ENCODE measurements at places on chromosomes 5 and 9. TPM values are rescaled to one million over a fixed set of nuclear protein-coding genes. Genes with fewer than 3 reads are reported as not detected.

- H3K36me3 ChIP-seq = no peaks in the 10 kb centered on the region
- no peaks in the 10 kb centered on the region for H3K27me3 ChIP-seq
- no peaks in the 10 kb centered on the region for H3K4me1 ChIP-seq
- no peak for DNase-seq
Observed at GRCh38 chr5:9851458-9851857, 221.3 kb upstream of the TAS2R1 start.

GRCh38 chr5:117195076-117195475 lies 620.5 kb upstream of the SEMA6A start:
- no peaks in the 10 kb centered on the region for H3K27me3 ChIP-seq
- no peaks in the 10 kb centered on the region for H3K4me1 ChIP-seq
- no peak overlapping the region for H3K4me3 ChIP-seq
- DNase-seq = no peak
- no peak overlapping the region for H3K27ac ChIP-seq
- H3K36me3 ChIP-seq = no peaks in the 10 kb centered on the region

DNA sequence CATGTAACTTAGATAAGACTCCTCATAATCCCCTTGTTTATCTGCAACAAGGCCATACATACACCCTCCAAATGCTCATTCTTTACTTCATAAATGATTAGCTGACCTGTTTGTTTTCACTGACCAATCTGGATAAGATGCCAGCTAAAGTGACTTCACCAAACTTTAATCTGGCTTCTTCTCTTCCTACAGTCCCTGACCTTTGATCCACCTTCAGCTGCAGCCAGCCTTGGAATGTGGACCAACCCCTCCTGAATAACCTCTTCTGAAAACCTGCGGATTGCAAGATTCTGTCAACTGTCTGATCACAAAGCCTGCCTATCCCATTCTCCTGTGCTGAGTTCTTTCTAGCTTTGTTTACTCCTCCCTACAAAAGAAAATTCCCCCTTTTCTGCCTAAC lies 476.8 kb downstream of the LRRC70 start:
- no peak for DNase-seq
- no peaks in the 10 kb centered on the region for H3K27me3 ChIP-seq
- no peaks in the 10 kb centered on the region for H3K36me3 ChIP-seq
- H3K27ac ChIP-seq = no peak overlapping the region
- no peaks in the 10 kb centered on the region for H3K4me1 ChIP-seq

DNA sequence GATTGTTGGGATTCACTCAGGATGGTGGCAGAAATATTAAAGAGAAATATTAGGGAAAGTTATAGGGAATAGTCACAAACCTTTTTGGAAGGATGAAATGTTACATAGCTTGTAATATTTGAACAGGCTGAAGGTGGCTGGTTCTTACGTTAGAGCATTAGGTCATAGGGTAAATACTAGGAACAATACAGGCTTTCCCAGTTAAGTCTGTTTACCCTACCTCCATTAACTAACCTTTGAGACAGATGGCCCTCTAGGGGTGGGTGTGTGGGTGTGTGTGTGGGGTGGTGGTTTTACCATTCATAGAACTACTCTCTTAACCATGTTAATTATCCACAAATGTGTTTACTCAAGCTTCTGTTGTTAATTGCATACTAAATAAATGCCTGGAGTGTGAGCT lies 94.3 kb upstream of the STK32A start:
- no peaks in the 10 kb centered on the region for H3K4me1 ChIP-seq
- no peaks in the 10 kb centered on the region for H3K27me3 ChIP-seq

- H3K4me1 ChIP-seq = no peaks in the 10 kb centered on the region
- no peaks in the 10 kb centered on the region for H3K36me3 ChIP-seq
- no peak for DNase-seq
- no peak overlapping the region for H3K4me3 ChIP-seq
Observed at GRCh38 chr5:145980718-145981117, 44.3 kb downstream of the SH3RF2 start.

DNA sequence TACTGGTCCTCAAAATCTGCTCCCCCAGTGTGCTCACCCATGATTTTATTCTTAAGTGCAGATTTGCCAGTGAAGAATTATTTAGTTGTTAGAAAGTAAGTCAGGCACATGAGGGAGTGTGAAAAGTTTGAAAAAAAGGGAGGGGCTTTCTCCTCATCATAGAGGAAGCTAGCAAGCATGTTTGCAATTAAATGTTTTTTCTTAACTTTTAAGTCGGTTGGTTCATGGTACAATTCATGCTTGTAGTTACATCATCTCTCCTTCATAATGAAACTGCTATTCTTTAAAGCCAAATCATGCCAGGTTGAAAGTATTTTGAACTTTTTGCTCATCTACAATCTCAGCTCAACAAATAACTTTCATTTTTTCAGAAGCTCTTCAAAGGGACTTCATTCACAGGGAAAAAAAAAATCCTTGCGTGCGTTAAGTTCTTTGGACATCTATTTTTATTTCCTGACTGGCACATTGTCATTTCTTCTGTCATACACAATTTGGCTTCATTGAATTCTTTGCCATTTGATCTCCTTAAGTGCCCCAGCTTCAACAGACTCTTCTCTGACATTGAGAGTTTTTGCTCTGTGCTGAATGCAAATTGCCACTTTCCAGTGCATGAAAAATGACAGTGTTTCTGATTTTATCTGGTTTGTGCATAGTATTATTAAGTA lies 456.9 kb downstream of the TMEM232 start:
- no peaks in the 10 kb centered on the region for H3K36me3 ChIP-seq
- no peaks in the 10 kb centered on the region for H3K4me1 ChIP-seq
- no peak overlapping the region for H3K27ac ChIP-seq
- no peaks in the 10 kb centered on the region for H3K27me3 ChIP-seq
- H3K4me3 ChIP-seq = no peak overlapping the region
- DNase-seq = no peak

DNA sequence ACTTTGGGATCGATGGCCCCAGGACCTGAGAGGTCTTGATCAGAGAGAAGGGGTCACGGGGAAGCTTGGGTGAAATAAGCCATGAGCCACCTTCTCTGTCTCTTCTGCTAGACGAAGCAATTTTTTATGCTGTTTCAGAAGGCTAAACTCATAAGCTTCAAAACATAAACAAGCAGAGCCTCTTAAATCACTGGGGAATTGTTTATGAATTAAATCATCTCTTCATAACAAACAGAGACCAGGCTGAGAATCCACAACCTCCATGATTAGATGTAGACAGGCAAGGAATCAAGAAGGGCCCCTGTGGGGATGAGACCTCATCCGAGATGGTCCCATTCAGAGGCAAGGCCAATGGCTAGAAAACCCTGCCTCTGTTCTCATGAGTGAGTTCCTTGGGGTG lies 21.7 kb upstream of the TCOF1 start:
- no peak overlapping the region for H3K27ac ChIP-seq
- DNase-seq = no peak
- H3K27me3 ChIP-seq = no peaks in the 10 kb centered on the region
- H3K36me3 ChIP-seq = no peaks in the 10 kb centered on the region
- no peaks in the 10 kb centered on the region for H3K4me1 ChIP-seq

- H3K36me3 ChIP-seq = no peaks in the 10 kb centered on the region
- peak; percentile 76 for DNase-seq
- H3K27ac ChIP-seq = peak overlapping the region; percentile 50
Observed at GRCh38 chr5:176543428-176544182, 5.5 kb upstream of the CDHR2 start.

- H3K27ac ChIP-seq = peak overlapping the region; percentile 83
- H3K36me3 ChIP-seq = no peaks in the 10 kb centered on the region
- peaks cover 20% of the 10 kb centered on the region for H3K4me1 ChIP-seq
- peak; percentile 87 for DNase-seq
- H3K4me3 ChIP-seq = peak overlapping the region; percentile 82
- H3K27me3 ChIP-seq = no peaks in the 10 kb centered on the region
Observed at GRCh38 chr9:137095664-137096517, 9.1 kb downstream of the MAN1B1 start.

GRCh38 chr9:135087489-135087792 lies at the start of gene OLFM1:
Gene OLFM1, plus strand, starts transcription at chr9:135087668. Its CDS starts 322 bp downstream, at chr9:135087990.
- no peaks in the 10 kb centered on the region for H3K36me3 ChIP-seq
- H3K4me1 ChIP-seq = peaks cover 6% of the 10 kb centered on the region

DNA sequence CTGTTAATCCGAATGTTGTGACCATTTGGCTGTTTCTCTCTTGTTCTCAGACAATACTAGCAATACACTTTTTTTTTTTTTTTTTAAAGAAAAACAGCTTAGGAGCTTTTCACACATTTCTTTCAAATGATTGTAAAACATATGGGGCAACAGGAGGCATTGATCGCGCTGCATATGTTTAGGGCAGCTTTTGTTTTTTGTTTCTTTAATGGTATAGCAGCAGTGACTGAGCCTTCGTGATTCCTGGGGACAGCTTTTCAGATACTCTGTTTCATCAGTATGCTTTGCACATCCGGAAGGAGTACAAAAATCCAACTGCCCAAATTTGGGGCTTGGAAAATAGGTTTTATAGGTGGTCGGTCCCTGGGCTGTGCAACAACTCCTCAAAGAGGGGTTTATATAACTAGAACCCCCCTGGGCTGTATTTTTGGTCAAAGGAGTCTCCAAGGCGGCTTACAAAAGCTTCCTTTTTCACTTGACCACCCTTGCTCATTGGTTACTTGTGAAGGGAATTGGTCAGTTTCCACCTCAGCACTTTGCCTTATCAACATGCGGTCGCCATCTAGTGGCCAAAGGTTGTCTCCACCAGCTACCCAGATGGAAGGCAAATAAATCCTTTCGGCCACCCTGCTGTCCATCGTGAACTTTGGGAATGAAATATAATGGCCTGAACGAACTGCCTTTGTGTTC lies 91.8 kb downstream of the PDE6A start:
- no peak overlapping the region for H3K4me3 ChIP-seq
- DNase-seq = peak; percentile 68
- H3K27me3 ChIP-seq = no peaks in the 10 kb centered on the region
- H3K4me1 ChIP-seq = peaks cover 3% of the 10 kb centered on the region
- H3K36me3 ChIP-seq = no peaks in the 10 kb centered on the region

DNA sequence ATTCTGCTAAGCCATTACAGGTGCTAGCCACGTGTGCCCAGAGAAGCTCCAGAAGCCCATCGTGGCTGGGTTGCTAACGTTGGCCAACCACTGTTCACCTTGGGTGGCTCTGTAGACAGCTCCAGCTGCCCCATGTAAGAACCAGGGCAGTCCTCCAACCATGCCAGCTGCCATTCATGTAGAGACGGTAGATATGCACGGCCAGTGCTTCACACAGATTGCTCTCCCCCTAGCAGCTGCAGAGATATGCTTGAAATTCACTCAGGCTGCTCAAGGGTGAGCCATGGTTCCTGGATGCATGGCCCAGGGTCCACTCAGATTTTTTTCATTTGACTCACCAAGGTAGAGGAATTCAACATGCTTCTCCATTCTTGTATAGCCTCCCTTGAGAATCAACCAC lies 31.0 kb downstream of the GADD45G start:
- no peaks in the 10 kb centered on the region for H3K4me1 ChIP-seq
- no peaks in the 10 kb centered on the region for H3K27me3 ChIP-seq
- no peaks in the 10 kb centered on the region for H3K36me3 ChIP-seq
- DNase-seq = no peak
- H3K27ac ChIP-seq = peak overlapping the region; percentile 37

DNA sequence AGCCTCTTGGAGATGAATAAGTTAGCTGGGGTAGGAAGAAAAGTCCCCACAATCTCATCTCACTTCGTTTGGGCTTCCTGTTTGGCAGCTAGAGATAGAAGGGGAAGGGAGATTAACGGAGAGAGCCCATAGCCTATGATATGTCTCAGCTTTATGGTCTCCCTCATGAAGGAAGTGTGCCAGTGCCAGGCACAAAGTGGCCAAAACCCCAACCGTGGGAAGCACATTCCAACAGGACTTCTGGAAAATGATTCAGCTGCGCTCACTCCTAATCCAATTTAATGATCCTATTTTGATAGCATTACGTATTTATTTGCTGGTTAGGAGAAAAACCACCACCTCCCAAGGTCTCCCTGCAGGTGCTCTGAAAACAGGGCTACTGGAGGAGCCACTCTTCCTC lies 303.1 kb upstream of the CLINT1 start:
- H3K36me3 ChIP-seq = no peaks in the 10 kb centered on the region
- H3K4me1 ChIP-seq = no peaks in the 10 kb centered on the region
- no peak overlapping the region for H3K27ac ChIP-seq
- H3K4me3 ChIP-seq = no peak overlapping the region

DNA sequence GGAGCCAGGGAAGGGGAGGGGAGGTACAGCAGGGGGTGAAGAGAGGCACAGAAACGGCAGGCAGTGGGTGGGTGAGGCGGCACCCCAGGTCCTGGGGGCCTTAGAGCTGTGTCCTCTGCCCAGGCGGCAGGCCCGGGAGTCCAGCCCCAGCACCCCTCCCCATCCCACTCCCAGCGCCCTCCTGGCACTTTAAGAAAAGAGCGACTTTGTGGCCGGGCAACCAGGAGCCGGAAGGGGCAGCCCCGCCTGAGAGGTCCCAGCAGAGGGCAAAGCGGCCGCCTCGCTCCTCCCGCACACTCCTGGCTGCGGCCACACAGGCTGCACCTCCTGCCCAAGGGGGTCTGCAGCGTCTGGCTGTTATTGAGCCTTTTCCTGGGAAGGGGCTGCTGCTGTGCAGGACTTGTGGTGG lies 42.6 kb downstream of the NACC2 start:
- no peaks in the 10 kb centered on the region for H3K36me3 ChIP-seq
- no peaks in the 10 kb centered on the region for H3K27me3 ChIP-seq
- peaks cover 20% of the 10 kb centered on the region for H3K4me1 ChIP-seq
- DNase-seq = no peak
- no peak overlapping the region for H3K4me3 ChIP-seq

GRCh38 chr5:34970552-34970951 lies 41.2 kb downstream of the DNAJC21 start:
- no peak overlapping the region for H3K27ac ChIP-seq
- peaks cover 2% of the 10 kb centered on the region for H3K4me1 ChIP-seq
- H3K4me3 ChIP-seq = no peak overlapping the region
- peaks cover 6% of the 10 kb centered on the region for H3K27me3 ChIP-seq

DNA sequence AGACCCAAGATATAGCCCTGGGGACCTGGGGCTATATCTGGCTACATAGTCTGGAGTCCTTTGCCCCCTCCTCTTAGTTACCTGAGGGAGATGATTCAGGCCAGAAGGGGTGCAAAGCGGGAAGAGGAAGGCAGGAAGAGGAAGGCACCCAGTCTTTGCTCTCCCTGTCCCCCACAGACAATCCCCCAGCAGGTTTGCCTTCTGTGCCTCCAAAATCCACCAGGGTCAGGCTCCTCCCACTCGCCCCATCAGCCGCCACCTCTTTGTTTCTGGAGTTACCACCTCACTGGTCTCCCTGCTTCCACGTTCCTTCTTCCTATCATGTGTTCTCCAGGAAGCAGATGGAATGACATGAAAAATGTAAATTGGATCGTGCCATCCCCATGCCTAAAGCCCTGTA lies 31.2 kb upstream of the FABP6 start:
- H3K36me3 ChIP-seq = no peaks in the 10 kb centered on the region
- no peak for DNase-seq
- peaks cover 4% of the 10 kb centered on the region for H3K4me1 ChIP-seq
- H3K27me3 ChIP-seq = peaks cover 24% of the 10 kb centered on the region
- no peak overlapping the region for H3K27ac ChIP-seq

GRCh38 chr5:1020452-1020961 lies 11.9 kb downstream of the NKD2 start:
- peak; percentile 45 for DNase-seq
- no peak overlapping the region for H3K4me3 ChIP-seq
- no peaks in the 10 kb centered on the region for H3K36me3 ChIP-seq
- no peak overlapping the region for H3K27ac ChIP-seq

Gene QRFP
- total RNA-seq = not detected

Gene OR1B1
- not detected for total RNA-seq

Gene CNOT6
- 32.8 TPM for total RNA-seq

Gene C7
- not detected for total RNA-seq

Gene SLC25A48
- total RNA-seq = not detected

Gene MAMDC4
- 17.2 TPM for total RNA-seq

Gene FLT4
- total RNA-seq = 0.47 TPM

Gene CCNG1
- 98.7 TPM for total RNA-seq

Gene UNC5A
- total RNA-seq = not detected

Gene FKTN
- 18.6 TPM for total RNA-seq

Gene DNAJC21
- total RNA-seq = 50.7 TPM

Measured in natural killer cell treated with Interleukin-12 subunit alpha and Interleukin-12 subunit beta and Interleukin-15 and Interleukin-18, amount 100 ng/mL, for 72 hours (primary cell).